ENCODE measurements at places on chromosomes 12 and 14.

DNA sequence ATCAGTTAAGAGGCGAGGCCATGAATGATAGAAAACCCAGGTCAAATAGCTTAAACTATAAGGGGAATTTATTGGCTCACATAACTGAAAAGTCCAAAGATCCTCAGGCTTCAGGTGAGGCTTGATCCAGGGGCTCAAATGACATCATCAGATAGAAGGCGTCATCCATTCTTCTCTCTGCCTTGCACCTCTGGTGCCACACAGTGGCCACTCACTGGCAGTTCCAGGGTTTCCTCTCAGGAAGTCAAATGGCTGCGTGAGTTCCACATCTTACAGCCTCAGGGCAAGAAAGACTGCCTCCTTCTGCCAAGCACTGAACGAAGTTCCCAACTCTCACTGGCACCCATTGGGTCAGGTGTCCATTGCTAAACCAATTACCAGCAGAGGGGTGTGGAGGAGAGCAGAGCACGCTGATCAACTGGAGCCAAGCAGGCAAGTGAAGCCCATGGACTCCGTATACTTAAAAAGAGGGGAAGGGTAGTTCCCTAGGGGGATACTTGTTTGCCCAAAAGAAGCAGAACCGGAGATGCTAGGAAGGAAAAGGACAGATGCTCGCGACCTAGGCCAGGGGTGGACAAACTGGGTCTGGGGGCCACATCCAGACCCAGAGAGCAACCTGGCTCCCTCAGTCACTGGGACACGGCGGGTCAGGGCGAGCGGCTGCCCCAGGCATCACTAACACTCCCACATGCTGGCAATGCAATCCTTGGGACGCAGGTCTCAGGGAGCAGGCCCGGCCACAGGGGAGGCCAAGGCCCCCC is 69.3 kb downstream of the SERPINA3 start:
- no peak for DNase-seq

- DNase-seq, result no peak
Measured at GRCh38 chr12:105001476-105001875, 15.4 kb downstream of the NOPCHAP1 start.

DNA sequence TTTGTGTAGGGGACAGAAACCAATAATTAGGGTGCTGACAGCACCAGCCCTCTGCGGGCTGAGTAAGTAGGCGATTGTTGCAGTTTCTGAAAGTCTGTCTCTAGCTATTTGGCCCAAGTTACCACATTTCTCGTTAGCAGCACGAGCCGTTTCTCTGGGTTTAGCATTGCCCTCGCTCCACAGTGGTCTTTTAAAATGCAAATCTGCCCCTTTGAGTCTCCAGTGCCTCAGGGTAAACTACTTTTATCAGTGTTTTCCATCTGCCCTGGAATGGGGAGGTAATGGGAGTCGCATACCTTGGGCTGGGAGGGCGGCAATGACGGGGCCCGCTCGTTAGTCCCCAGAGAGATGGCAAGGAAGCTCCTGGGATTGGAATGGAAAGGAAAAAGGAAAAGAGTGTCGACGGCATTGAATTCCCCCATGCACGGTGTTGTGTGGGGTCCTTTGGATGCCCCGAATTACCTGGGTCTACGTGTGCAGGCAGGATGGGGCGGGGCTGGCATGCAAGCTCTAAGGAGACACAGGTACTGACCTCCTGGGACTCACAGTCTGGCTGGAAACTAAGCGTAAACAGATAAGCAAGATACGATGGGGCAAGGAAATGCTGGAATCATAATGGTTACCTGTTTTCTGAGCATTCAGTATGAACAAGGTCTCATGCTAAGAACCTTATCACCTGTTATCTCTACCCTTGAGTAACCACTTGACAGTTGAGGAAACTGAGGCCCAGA is 131.8 kb upstream of the MAP1LC3B2 start:
- DNase-seq, result no peak

DNA sequence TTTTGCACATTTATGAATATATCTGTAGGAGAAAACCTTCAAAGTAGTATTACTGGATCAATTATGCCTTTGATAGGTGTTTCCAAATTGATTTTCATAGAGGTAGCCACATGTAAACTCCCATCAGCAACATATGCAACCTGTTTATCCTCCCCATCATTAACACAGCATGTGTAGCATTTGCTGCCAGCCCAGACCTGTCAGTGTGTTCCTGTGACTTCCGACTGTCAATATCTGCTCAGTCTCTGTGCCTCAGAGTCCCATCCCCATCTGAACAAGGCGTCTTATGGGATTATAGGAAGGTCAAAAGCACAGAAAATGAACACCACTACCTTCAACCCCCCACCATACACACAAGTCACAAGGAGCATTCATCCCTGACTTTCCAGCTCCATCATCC is 9.5 kb upstream of the CAPRIN2 start:
- DNase-seq, result no peak

GRCh38 chr12:68370006-68370590 is 37.9 kb upstream of the MDM1 start:
- no peak for DNase-seq

- no peak for DNase-seq
Measured at GRCh38 chr14:20757965-20758364, 10.2 kb upstream of the EDDM3B start.

GRCh38 chr14:34502001-34502400 is 37.5 kb downstream of the EAPP start:
- DNase-seq, result no peak

DNA sequence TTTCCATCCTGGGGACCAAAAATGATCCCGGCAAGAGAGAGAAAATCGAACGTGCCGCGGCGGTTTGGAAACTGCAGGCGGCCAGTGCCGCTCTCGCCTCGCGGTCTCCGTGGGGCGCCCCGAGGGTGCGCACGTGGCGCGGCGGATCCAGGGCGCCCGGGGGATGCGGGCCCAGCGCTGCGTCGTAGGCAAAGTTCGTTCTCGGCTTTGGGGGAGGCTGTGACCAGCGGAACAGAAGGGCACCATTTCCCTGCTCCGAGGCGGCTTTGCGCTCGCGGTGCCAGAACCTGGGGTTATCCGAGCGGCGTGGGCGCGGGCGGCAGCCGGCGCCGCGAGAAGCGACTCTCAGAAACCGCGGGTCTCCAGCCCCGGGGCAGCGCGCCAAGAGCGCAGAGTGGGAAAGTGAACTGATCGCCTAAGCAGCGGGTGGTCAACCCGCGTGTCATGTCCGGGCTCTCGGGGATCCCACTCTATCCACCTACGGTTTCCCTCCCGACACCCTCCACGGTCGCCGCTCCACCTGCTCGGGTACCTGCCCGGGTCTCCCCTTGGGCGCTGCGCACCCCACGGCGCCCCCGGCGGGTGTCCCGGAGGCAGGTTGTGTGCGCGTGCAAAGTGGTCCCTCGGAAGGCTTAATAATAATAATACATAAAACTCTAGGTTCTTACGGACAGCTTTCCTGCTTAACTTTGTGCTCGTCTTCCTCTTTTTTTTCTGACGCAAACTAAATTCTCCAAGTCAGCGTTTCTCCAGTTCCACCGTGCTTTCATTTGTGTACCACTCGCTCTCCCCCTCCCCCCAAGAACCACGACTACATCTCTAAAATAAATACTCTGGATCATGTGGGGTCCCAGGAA is 1.2 kb downstream of the ESRRB start:
- no peak for DNase-seq

DNA sequence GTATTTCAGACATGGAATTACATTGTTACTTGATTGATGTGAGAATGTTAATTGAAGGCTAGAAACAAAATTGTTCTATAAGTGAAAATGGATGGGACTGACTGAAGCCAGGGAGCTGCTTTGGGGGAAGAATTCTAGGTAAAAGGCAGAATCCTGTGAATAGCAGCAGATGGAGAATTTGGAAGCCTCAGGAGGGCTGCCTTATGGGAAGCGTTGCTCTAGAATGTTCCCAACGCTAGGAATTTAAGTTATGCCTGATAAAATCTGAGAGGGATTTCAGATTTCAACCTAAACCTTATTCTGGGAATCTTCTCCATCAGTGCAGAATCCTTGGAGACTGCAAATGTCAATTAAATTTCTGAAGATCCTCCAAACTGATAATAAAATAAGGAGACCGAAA is 858.2 kb upstream of the FLRT2 start:
- no peak for DNase-seq

- no peak for DNase-seq
Measured at GRCh38 chr12:91717804-91718203, 427.8 kb downstream of the BTG1 start.

GRCh38 chr14:41302776-41303175 is 303.9 kb upstream of the LRFN5 start:
- no peak for DNase-seq

- DNase-seq, result no peak
Measured at GRCh38 chr12:13523536-13524307, 327.2 kb downstream of the EMP1 start.

DNA sequence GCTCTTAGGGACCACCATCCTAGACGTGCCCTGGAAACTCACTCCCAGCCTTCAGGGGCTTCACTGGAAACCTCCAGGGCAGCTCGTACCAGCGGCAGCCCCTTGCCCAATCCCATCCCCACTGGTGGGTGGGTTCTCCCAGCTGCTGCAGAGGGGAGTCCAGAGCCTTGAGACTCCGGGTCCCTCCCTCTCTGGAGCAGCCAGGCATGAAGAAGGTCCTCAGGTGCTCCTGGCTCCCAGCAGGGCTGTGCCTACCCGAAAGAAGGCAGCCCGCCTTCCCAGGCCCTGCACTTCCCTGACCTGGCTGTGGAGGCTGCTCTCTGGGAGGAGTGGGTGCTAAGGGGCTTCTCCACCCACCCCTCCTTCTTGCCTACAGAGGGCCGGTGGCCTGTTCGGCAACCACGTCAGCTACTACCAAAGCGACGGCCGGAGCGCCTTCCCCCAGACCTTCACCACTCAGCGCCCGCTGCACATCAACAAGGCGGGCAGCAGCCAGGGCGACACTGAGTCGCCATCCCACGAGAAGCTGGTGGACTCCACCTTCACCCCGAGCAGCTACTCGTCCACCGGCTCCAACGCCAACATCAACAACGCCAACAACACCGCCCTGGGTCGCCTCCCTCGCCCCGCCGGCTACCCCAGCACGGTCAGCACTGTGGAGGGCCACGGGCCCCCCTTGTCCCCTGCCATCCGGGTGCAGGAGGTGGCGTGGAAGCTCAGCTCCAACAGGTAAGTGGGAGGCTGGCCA is 115.5 kb upstream of the FKBP4 start:
- no peak for DNase-seq

DNA sequence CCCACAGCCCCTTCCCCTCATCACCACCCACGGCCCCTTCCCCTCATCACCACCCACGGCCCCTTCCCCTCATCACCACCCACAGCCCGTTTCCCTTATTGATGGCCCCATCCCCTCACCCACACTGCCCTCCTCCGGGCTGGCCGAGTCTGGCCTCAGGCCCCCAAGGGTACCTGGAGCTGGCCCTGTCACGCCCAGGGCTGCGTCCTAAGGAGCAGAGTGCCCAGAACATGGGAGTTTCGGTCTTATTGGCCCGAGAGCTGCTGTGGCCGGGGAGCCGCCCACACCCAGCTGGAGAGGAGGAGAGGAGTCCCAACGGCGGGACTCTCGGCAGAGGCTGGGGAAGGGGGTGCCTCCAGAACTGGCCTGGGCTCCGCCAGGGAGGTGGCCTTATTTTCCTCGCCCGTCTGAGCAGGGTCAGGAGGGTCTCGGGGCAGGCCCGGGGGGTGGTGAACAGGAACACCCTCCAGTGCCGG is 182.3 kb downstream of the KIF26A start:
- DNase-seq, result peak; percentile 13

GRCh38 chr14:75499084-75499875 is 23.0 kb upstream of the BATF start:
- DNase-seq, result no peak

- DNase-seq, result no peak
Measured at GRCh38 chr12:39763890-39764169, 144.2 kb upstream of the ABCD2 start.

DNA sequence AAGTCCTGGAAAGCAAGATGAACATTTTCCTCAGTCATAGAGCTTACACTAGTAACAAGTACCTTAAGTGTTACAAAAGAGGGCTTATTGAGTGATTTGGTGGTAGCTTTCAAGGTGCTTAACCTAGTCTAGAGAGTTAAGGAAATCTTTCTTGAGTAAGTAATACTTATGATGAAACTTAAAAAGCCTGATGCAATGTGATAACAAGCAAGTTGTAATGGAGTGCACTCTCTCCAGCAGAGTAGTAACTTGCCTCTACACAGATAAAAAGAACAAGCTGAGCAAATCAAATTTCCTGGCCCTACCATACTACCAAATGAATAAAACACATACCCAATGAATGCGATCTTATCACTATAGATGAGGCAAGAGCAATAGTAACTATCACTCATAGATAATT is 639.9 kb upstream of the FBXO33 start:
- DNase-seq, result no peak

DNA sequence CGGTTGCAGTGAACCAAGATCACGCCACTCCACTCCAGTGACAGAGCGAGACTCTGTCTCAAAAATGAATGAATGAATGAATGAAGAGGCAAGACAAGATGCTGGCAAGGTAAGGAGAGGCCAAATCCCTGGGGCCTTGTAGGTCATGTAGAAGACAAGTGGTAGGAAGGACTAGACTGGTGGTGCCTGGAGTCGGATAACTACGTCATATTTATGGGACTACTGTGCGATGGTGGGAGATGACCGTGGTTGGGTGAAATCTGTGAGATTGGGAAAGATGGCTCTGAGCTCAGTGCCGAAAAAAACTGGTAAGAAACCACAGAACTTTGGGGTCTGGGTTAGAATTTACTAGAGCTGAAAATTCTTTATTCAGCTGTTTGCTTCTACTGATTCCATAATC is 50.6 kb downstream of the HELB start:
- no peak for DNase-seq

DNA sequence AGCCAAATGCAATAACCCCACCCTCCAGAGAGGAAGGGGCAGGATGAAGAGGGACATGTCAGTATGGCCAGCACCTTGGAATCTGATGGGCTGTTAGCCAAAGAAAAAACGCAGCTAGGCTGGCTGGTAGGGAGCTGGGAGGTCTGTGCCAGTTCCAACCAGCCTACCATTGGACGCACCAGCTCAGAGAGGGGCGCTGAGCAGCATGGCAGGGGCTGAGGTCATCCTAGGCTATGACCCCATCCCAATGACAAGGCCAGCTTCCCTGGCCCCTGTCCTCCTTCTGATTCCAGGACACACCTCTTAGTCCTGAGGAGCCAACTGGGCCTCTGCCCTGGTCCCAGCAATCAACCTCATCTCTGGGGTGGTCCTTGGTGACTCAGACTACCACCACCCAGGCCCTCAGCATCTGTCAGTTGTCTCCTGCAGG is 12.2 kb downstream of the ACTN1 start:
- DNase-seq, result no peak

GRCh38 chr14:79825046-79825521 is 386.2 kb downstream of the DIO2 start:
- DNase-seq, result no peak

DNA sequence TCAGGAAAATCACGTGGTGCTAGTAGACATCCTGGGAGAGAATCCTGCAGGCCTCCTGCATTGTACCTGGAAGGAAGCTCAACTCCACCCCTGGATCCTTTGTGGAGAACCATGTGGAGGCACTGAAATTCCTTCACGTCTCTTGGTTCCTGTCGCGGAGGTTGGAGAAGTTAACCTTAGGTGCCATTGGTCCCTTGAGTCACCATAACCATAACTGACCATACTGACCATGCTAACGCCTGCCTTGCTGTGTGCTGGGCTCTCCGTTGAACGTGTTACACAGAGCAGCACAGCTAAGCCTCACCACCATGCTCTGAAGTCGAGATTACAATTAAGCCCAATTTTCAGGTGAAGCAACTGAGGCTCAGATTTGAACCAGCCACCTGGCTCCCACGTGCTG is 18.6 kb downstream of the C14orf132 start:
- DNase-seq, result no peak

GRCh38 chr14:71163842-71164629 is 256.8 kb downstream of the PCNX1 start:
- no peak for DNase-seq

- no peak for DNase-seq
Measured at GRCh38 chr12:10279937-10280336, 27.7 kb upstream of the KLRD1 start.

GRCh38 chr14:89908712-89909450 is 45.6 kb downstream of the EFCAB11 start:
- no peak for DNase-seq

All from left hindlimb (tissue), 1 donor.